Activated CD8-positive, alpha-beta memory T cell treated with anti-CD3 and anti-CD28 coated beads for 48 hours (primary cell): ENCODE measurements at places on chromosomes 3 and 15.

DNA sequence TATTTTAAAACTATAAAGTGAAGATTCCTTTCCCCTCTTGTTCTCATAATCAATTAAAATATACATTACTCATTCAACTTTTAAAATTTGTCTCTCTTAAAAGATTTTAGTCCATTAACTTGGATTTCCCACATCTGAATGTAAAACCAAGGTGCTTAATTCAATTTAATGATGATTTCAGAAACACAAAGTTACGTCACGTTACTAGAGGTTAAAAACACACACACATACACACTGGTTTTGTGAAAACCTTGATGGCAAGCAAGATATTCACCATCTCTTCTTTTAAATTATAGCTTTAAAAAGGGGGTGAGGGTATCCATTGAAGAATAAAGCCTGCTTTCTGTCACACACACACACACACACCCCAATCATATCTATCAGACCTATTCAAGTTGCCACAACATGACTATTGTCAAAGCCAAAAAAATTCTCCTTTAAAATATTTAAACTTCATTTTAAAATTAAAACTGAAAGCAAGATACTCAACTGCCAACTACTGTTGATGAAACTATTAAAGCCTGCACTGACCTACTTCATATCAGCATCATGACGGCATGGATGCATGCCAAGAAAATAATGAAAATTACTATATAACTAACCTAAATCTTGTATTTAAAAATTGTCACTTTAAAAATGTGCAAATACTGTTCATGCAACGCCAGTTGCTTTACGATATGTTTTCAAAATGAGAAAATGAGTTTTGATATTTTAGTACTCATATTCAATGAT, 2.1 kb downstream of the RFX7 start:
- no peak for DNase-seq

GRCh38 chr15:55980511-55980910, 12.9 kb downstream of the NEDD4 start:
- DNase-seq = no peak

- DNase-seq = no peak
Observed at GRCh38 chr3:32848215-32848614, 30.4 kb downstream of the TRIM71 start.

GRCh38 chr3:182909318-182910040, 70.9 kb downstream of the DCUN1D1 start:
- no peak for DNase-seq

GRCh38 chr3:104582092-104582491, 784.6 kb upstream of the ALCAM start:
- no peak for DNase-seq

DNA sequence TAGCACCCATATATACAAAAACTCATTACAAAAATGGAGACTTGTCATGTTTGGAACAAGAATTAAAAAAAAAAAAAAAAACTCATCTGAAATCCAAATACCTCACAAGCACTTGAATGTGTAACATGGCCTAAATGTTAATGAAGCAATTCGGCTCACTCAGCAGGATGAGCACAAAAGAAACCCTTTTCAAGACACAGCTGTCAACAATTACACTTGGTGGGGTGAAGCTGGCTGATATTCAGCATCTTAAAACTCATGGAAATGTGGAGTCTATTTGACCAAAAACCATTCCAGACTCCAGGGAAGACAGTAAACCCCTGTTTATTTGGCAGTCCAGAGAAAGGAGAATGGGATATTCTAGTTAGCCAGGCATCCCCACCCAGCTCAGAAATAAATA, 205.4 kb upstream of the TSC22D2 start:
- DNase-seq = no peak

DNA sequence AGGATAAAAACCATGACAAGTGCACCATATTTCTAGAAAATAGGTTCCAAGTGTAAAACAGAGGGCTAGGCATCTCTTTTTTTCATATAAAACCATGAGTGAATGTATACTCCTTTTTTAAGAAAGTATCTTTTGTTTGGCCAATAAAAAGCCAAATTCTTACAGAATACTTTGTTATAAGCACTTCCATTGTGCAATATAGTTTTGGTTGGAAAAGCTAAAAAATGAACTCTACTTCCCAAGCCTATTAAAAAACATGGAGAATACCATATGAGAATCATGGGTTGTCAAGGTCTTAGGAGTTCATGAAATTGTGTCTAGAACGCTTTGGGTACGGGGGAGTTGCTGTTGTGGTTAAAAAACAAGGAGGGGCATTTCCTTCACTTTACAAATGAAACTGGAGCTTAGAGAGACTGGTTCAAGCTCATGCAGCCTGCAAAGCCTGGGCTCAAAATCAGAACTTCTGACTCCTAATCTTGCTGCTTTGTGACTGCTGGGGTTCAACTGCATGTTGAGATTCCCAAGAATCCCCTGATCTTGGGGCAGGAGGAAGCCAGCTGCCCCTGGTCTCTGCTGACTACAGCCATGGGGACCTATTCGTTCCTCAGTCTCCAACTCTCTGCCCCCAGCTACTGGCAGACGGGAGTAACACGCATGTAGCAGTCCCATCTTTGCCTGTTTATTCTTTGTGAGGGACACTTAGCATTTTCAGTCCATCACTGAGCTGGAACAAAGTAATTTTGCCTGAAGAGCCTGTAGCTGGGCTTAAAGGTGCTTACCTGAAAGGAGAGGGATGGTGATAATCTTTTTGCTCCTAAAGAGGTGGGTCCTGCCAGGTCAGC, 229.1 kb downstream of the CHST2 start:
- no peak for DNase-seq

- DNase-seq = no peak
Observed at GRCh38 chr15:29094711-29095110, 174.9 kb downstream of the NSMCE3 start.

GRCh38 chr3:102059145-102059943, 210.0 kb downstream of the NFKBIZ start:
- no peak for DNase-seq

- DNase-seq = no peak
Observed at GRCh38 chr3:44682182-44682896, 30.1 kb upstream of the ZNF502 start.

GRCh38 chr3:132509096-132509495, 88.0 kb upstream of the ACKR4 start:
- DNase-seq = no peak

DNA sequence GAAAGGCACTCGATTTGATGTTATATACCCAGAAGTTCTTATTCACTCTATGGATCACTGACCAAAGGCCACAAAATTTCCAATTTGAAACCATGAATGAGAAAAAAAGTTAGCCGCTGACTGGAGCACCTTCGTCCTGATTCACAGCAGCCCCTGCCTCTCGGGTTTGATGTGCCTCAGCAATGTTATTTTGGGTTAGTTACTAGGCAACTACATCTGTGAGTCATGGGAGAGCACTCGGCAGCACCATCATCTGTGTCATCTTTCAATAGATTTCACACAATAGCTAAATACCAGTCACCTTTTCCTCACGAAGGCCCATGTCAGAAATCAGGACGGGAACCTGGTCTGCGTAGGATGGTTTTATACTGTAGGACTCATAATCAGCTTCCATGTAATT, 269.2 kb downstream of the ZBBX start:
- no peak for DNase-seq

- no peak for DNase-seq
Observed at GRCh38 chr3:182005701-182006100, 294.0 kb downstream of the SOX2 start.

DNA sequence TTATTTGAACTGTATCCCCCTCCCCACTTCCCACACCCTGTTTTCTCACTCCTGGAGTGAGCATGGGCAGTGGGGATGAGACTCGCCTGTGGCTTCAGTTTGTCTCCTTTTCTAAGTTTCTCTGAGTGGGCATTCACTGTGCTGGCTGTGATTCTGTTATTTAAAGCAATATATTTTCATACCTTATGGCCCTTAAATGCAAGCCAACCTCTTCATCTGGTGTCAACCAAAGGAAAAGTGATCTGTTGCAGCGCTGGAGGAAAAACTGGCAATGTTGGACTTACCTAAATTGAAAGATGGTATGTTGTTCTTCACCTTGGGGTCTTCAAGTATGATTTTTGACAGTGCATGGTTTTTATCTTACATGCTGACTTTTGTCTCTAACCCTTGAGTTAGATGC, 56.1 kb downstream of the RBM6 start:
- no peak for DNase-seq

DNA sequence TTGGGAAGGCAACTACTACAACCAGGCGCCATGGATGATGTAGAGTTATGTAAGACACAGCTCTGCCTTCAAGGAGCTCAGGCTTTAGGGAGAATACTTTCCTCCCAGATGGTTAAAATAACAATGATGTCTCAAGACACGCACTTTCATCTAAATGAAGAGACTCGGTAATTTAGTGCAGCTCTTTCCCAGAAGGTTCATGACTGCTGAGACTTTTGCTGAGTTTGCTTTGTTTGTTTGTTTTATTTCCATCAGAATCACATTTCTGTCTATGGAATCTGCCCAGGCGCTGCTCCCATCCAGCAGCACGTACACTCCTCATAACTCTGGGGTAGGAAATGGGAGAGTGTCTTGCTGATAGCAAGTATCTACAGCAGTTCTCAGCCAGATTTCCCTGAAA, 33.9 kb upstream of the MEX3B start:
- no peak for DNase-seq

GRCh38 chr15:78206326-78207109, 27.8 kb downstream of the ACSBG1 start:
- DNase-seq = no peak

- no peak for DNase-seq
Observed at GRCh38 chr3:100277255-100277800, 16.5 kb downstream of the TBC1D23 start.

DNA sequence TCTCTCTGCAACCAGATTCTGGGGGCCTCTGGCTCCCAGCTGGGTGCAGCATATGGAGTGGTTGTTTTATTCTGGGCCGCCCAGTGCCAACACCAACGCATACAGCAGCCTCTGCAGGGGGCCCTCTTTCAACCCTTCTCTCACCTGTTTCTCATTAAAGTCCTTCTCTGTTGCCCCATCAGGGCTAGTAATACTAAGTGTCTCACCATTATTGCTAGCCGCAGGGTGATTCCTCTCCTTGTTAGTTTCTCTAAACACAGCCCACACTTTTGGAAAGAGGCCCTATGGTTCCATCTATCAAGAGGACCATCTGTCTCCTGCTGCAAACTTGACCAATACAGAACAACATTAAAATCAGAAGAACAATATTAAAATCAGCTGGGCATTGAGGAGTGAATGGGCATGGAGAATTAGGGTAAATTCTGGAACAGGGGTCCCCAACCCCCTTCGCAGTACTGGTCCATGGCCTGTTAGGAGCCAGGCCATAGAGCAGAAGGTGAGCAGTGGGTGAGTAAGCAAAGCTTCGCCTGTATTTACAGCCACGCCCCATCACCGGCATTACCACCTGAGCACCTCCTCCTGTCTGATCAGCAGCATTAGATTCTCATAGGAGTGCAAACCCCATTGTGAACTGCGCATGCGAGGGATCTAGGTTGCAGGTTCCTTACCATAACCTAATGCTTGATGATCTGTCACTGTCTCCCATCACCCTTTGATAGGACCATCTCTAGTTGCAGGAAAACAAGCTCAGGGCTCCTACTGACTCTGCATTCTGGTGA, 36.5 kb downstream of the ALS2CL start:
- DNase-seq = no peak

DNA sequence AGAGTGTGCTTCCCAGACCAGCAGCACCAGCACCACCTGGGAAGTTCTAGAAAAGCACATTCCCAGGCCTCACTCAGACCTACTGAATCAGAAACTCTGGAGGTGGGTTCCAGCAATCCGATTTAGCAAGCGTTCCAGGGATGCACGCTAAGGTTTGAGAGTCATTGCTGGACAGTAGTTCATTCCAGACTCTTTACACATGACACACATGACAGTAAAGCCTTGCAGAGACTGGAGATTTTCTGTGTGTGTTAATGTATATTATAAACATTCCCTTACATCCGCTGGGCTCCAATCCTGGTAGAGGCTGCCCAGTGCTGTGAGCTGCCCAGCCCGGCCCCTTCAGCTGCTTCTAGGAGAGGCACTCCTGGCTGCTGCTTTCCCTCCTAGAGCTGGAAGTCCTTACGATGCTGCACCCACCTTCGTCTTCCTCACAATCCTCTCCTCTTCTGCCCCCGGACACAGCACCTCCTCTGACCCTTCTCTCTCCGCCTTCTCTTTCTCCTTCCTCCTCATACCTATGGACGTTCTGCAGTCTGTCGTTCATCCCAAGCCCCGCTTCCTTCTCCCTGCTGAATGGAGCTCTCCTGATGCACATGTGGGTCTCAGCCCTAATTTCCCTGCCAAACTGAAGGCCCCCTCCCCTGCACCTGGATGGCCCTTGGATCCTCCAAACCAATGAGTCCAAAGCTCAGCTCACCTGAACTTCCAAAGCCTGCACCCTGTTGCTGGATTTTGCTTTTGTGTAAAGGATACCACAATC, 44.4 kb downstream of the ITGA11 start:
- DNase-seq = no peak

- DNase-seq = no peak
Observed at GRCh38 chr15:96331945-96332636, 1.6 kb downstream of the NR2F2 start.

DNA sequence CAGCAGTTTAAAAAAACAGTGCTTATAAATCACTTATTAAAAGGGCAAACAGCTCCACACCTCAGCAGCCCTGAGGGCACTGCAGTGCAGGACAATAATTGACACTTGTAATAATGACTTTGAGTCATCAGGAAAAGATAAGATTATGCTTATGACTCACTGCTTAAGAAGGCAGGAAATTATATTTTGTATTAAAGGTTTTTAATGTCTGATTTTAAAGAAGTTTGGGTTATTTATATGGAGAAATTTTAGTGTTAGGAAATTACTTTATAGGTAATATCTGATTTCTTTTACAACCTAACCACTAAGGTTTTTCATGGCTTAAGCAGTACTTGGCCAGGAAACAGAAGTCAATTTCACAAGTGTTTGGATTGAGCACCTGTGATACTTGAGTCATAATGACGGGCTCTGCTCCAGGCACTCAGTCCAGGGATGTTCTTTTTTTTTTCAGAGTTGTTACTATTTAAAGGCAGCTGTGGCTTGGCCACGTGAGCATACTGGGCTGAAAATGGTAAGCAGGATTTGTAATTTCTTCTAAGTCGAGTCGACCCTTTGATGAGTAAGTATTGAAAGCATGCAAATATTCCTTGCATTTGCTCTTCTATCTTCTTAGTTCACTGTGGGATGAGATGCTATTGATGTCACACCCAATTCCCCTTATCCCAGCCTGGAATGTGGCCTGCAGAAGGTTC, 21.6 kb upstream of the SLC6A20 start:
- DNase-seq = no peak

DNA sequence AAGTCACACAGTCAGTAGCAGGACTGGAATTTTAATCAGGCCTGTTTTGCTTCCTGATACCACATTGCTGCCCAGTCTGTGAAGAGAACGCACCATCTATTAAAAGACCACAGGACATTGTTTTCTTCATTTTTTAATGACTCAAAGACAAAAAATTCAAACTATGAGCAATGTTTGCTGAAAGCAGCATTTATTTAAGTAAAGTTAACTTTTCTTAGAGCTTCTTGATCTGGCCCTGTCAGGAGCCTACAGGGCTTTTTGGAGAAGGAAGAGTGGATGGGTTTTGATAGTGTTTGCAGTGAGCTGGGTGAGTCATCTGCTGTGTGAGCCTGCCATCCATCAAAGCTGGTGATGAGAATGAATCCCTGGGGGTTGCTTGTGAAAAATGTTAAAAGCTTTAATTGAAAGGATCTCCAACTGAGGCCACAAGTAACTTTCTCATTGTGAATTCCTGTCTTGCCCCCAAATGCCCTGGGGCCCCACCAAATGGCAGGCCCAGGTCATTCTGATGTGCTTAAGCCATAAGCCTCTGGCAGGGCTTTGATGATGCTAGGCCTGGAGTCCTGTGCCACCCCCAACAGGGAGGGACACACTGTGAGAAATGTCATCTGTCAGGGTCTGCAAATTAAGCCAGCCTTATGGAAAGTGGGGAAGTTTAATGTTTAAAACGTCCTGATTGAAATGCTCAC, 136.2 kb upstream of the PFN2 start:
- DNase-seq = no peak
